ELF-1 (cell line): ENCODE measurements at places on chromosomes 16 and 17.

- no peak for DNase-seq
Measured at GRCh38 chr16:57367116-57367752, 5.1 kb upstream of the CX3CL1 start.

DNA sequence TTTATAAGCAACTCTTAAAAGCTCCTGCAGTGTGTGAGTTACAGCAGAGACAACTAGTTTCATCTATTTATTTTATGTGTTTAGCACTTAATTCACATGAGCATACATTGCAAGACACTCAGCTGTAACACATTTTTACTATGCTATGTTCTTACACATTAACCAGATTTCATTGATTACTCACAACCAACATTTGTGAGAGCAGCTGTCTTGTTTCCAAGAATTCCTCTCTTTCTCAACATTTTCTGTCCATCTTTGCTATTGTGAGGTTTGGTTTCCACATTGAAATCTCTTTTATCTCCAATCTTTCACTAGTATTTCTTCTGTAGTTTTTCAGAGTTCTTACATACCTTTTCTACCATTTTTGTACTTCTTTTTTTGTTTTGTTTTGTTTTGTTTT is 51.2 kb downstream of the COPRS start:
- no peak for DNase-seq

DNA sequence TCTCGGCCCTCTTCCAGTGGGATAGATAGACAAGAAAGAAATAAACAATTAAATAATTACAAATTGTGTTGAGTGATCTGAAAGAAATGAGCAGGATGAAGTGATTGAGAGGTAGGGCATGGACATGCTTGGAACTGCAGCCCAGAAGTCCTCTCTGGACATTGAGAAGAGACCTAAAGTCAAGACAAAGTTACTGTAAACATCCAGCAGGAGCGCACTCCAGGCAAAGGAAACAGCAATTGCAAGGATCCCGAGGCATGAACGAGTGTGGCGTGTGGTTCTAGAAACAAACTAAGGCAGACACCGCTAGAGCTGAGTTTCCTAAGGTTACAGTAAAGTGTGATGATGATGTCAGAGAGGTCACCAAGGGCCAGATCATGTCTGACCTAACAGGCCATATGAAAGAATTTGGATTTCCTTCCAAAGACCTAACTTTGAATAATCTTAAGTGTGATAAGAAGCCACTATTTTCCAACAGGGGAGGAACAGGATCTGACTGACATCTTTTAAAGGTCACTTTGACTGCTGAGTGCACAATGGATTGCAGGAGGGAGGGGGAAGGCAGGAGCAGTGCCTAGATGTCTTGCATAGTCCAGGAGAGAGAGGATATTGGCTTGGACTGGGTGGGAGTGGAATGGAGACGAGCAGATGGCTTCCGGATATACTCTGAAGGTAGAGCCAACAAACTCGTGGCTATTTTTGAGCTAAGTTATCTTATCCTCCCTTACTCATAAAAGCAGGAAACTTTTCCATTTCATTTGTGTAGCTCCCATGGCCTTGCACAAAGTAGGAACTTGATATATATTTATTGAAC is 19.0 kb downstream of the ABCC12 start:
- no peak for DNase-seq

DNA sequence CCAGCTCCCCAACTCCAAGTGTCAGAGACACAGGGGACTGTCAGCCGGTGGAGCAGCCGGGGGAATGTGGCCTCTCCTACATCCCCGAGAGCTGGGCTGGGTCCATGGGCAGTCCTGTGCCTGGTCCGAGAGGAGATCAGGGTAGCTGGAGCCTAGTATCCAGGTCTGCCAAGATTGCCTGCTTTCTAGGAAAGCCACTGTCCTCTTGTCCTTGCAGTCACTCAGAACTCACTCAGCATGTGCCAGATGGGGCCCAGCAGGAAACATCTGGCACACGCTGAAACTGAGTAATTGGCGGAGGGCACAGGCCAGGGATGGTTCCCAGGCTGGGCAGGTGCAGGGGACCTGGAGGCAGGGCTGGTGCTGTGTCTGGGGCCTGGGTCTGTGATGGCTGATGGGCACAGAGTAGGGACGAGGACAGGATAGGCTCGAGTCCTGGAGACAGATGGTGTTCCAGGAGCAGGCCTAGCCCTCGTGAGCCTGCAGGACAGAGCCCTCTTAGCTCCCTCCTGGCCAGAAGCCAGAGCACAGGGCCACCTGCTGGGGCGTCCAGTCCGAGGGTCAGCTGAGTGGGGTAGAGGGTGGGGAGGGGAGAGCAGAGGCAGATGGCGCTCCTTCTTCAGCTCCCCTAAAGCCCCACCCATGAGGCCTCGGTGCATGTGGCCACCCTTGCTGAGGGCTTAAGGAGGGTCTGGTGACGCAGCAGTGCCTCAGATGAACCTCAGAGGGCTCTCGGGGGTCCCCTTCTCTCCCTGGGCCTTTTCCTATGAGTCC is 31.1 kb downstream of the ADCY7 start:
- no peak for DNase-seq

DNA sequence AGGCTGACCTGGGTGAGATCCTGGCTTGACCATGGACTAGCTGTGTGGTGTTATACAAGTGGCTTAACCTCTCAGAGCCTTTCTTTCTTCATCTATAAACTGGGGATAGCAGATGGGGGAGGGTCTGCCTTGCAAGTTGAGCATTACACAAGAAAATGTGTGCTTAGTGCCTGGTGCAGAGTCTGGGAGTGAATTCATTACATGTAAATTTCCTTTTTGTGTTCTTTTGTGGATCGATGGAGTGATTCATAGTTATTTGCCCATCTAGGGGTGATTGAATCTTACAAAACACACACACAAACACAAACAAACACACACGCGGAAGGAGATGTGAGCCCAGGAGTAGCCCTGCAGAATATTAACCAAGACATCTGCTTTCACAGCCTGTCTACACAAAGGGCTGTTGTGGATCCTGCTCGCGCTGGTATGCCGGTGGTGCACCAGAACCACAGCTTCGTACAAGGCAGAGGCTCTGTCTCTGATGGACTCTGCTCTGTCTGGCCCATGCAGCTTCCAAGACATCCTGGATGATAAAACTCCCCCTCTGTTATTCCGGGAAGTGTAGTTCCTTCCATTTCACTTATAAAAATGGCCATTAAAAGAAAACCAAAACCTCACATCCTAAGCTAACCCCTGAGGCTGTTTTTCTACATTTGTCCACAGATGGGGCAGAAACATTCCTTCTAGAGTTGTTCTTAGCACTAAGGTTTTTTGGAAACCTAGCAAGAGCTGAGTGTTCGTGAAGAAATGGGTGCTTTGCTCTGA is 86.1 kb downstream of the UTP18 start:
- DNase-seq = no peak

DNA sequence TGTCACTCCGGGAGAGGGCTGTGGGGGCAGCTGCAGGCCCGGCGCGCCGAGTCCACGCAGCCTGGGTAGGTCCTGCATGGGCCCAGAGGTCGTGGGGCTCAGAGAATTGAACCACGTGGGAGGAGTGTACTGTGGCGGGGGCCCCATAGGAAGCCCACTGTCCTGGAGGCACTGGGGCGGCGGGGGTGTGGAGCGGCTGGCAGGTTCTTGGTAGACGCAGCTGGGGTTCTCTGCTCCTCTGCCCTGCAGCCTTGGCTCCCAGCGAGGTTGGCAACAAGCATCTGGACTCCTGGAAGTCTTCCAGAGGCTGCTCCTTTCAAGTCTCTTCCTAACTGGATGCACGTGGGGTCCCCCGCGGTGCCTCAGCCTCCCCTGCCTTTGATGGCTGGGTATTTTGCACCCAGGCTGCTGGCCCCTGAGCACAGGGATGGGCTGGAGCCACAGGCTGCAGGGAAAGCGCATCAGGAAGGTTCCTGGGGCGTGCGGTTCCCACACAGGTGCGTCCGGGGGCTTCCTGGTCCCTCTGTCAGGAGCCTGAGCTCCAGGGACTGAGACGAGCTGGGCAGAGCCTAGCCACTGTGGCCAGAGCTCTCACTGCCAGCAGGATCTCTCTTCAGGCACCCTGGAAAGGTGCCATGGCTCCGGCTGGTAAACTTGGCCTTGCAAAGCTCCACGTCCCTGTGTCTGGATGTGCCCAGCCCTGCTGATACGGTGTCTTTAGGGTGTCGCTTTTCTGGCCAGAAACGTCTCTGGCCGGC is 9.3 kb downstream of the KCTD5 start:
- no peak for DNase-seq

DNA sequence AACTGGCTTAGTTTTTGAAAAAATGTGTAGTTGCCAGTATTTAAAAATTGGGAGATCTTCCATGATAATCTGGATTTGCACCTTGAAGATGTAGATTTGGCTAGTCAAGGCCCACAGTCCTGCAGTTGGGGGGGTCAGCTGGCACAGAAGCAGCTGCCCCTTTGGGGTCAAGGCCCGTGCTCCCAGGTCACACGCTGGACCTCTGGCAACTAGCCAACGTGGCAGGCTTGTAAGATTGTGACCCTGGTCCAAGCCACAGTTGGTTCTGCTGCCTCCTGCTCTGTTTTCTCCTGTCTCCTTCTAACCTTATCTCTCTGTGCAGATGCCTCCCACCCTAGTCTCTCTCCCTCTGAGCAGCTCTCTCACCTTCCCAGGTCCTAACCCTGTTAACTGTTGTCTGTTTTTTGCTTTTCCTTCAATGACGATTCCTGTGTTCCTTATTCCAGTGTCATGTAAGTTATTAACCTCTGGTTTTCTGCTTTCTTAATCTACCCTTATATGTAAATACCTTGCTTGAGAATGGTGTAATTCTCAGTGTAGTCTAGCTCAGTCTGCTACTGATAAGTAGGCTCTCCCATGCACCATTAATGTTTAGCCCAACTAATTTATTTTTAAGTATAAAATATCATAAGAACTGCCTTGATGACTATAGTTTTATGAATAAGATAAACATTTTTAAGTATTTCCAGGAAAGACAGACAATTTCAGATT is 27.9 kb downstream of the CLEC16A start:
- no peak for DNase-seq

DNA sequence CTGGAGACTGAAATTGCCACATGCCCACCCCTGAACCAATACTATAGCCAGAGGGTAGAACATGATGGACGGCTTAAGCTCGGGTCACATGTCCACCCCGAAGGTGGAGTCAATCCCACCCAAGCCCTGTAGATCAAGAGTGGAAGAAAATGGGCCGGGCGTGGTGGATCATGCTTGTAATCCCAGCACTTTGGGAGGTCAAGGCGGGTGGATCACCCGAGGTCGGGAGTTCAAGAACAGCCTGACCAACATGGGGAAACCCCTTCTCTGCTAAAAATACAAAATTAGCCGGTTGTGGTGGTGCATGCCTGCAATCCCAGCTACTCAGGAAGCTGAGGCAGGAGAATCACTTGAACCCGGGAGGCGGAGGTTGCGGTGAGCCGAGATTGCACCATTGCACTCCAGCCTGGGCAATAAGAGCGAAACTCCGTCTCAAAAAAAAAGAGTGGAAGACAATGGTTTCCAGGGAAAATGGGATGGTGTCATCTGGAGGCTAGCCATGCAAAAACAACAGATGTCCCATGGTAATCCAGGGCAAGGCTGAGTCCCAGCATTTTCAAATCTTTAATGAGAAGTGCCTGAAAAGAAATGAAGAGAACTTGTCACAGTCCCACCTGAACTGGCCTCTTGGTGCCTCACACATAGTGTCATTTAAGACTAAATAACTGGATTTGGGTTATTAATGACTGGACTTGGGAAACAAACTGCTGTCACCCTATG is 30.1 kb downstream of the CD300LF start:
- DNase-seq = no peak

DNA sequence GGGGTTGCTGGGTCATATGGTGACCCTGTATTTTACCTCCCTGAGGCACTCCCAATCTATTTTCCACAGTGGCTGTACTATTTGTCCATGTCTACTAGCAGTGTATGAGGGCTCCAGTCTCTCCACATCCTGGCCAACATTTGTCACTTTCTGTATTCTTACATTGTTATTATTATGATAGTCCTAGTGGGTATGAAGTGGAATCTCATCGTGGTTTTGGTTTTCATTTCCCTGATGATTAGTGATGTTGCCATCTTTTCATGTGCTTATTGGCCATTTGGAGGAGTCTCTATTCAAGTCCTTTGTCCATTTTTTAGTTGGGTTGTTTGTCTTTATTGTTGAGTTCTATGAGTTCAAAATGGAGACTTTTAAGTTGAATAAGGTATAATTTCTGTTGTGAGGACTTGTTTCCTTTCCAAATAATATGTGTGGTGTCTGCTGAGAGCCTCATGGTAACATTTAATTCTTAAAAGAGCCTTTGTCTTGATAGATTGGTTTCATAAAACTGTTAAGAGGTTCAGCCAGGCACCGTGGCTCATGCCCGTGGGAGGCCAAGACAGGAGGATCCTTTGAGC is 108.2 kb downstream of the RPTOR start:
- no peak for DNase-seq

GRCh38 chr17:59451706-59452105 is 113.7 kb upstream of the DHX40 start:
- DNase-seq = no peak

DNA sequence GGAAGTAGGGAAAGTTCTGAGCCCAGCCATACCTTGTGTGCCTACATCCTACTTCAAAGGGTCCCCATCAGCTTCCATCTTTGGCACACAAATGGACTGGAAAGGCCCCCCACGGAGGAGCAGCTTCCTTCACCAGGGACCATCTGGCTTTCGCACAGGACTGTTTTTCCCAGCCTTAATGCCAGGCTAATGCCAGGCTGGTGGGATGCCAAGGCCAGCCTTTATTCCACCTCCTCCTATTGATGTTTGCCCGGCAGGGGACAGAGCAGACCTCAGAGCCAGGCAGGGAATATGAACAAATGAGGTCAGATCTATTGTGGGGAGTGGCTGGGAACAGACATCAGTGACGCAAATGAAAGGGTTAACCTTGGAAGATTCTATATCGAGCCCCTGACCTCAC is 5.7 kb downstream of the GPR179 start:
- no peak for DNase-seq

GRCh38 chr16:27240948-27241531 is 27.5 kb downstream of the NSMCE1 start:
- DNase-seq = no peak

DNA sequence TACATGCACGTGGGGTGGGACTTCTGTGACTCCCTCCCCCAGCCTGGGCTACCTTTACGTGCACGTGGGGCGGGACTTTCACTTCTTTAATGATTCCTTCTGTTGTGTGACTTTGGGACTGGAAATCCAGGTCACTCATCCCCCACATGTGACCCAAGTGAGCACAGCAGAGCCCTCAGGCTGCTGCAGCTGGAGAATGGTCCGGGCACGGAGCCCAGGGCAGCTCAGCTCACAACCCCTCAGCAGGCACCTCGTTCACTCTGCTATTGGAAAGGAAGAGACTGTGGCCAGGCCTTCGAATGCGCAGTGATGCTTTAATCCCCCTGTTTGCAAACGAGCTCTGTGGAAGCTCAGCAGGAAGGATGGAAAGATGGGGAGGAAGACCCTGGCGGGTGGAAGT is 14.7 kb downstream of the DBNDD1 start:
- peak; percentile 26 for DNase-seq

DNA sequence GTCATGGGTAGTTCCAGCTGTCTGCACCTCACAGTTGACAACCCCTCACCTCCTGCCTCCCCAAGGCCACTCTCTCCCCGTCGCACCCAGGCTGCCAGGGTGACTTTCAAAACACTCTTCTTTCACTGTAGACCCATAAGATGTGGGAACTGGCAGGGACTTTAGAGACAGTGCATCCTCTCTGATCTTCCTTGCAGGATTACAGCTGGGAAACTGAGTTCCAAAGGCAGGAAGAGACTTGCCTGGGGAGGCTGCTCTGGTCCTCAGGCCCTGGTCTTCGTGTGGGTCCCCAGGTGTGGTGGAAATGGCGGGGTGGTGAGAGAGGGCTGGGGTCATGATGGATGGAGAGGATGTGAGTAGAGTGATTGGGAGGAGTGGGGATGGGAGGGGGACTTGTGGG is 21.9 kb upstream of the NKD1 start:
- no peak for DNase-seq

- peak; percentile 93 for DNase-seq
Measured at GRCh38 chr17:28717578-28718332, at the start of gene RAB34. Gene RAB34, minus strand, starts transcription at chr17:28717868. Its CDS starts 602 bp downstream, at chr17:28717266.
